Stimulated activated CD4-positive, alpha-beta T cell treated with anti-CD3 and anti-CD28 coated beads, TNF-alpha, amount 100 ng/mL, for 1 hour (primary cell): ENCODE measurements at places on chromosomes 12 and 14.

GRCh38 chr12:104846056-104846767 lies 111.9 kb downstream of the SLC41A2 start:
- no peak for DNase-seq

GRCh38 chr12:71865166-71865713 lies 25.7 kb downstream of the TBC1D15 start:
- DNase-seq: no peak

DNA sequence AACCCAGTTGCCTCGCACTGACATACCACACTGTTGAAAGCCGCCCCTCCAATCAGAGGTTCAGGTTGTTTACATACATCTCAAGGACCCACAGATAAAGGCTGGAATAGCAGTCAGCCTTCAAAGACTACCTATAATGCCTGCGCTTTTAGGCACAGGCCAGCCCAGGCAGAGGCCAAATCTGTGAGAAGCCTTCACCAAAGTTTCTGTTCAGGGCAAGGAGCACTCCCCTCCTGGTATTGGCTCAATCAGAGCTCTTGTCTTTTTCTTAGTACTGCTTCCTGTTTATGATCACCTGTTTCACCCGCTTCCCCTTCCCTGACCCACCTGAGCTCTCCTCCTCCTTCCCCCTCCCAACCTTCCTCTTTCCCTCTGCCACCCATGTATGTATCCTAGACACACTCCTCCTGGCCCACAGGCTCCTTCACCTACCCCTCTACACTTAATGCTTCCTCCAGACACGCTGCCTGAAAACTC lies 34.8 kb downstream of the DUSP16 start:
- no peak for DNase-seq

DNA sequence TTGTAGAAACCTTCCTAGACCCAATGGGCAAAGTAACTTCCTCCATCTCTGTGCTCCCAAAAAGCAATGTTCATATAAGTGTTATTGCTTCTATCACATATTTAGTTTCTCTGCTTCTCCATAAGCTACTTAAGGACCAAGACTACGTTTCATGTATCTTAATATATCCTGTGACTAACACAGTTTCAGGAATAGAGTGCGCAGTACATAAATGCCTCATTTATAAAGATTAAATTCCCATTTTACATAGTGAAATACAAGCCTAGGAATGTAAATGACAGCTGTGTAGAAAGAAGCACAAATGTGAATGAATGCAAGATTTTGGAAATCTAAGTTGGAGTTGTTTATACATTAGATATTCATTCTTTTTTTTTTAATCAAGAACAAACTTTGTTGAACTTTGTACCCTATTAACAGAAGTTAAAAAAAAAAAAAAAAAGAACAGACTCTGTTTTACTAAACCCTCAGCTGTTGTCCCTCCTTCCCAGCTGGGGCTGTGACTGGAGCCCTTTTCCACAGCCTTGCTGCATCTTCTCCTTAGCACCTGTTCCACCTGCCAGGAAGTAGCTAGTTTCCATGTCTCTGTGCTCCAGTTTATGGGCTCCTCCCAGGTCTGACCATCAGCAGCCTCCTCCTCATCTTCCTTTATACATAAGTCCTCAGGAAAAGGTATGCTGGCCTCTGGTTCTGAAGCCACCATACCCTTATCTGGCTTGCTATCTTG lies 7.0 kb upstream of the METTL17 start:
- DNase-seq: no peak

DNA sequence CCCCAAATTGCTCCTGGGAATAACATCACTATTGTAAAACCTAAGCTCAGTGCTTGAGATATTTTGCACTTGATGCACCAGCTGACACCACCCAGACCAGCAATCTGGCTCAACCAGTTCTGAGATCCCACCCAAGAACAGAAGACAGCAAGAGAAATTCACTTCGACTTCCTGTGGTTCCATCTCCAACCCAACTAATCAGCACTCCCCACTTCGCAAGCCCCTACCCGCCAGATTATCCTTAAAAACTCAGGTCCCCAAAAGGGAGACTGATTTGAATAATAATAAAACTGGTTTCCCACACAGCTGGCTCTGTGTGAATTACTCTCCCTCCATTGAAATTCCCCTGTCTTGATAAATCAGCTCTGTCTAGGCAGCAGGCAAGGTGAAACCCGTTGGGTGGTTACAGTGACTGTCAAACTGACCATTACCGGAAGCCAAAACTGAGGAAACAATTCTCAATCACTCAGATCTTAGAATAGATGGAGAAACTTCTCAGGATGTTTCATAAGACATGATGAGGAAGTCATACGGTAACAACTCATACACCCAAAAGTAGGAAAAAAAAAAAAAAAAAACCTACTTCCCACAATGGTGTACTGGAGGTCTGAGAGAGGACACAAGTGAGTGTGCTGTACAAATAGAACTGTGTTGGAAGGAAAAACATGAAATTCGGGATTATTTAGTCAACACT lies 92.4 kb downstream of the TMTC1 start:
- DNase-seq: no peak
